GM12892 (cell line): ENCODE measurements at places on chromosomes 2 and 18.

DNA sequence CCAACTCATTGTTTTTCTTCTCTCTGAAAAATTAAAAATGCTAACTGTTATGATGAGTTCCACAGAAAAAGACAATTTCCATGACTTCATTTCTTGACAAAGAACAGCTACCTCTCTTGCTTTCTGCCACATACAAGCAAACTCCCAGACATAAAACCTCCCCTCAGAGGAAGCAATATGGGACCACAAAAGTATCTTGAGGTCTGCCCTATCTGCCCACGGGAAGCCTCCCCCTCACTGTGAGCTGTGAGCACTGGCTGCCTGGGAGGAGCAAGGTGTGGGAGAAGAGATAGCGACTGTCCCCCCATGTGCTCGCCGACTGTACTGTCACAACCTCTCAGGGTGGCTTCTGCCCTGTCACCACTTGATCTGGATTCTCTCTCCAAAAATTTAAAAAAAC lies 69.7 kb upstream of the NRP2 start:
- DNase-seq, result no peak

GRCh38 chr2:191113761-191114160 lies 37.0 kb downstream of the STAT4 start:
- DNase-seq, result no peak

- no peak for DNase-seq
Observed at GRCh38 chr18:78721981-78722380, 257.6 kb upstream of the SALL3 start.

DNA sequence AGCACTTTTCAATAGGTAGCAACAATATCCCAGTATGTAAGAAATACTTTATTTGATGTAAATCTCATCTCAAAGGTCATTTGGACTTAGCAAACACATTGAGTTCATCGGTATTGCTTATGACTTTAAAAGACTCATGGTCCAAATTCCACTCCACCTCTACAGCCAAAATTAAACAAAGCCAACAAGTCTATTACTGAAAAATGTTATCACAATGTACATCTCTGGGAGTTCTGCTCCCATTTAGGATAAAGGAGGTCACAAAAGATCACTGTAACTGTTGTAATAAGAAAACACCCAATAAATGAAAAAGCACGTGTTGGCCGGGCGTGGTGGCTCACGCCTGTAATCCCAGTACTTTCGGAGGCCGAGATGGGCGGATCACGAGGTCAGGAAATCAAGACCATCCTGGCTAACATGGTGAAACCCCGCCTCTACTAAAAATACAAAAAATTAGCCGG lies 50.0 kb downstream of the ESCO1 start:
- no peak for DNase-seq

- no peak for DNase-seq
Observed at GRCh38 chr2:217797165-217797564, 205.6 kb downstream of the TNS1 start.

DNA sequence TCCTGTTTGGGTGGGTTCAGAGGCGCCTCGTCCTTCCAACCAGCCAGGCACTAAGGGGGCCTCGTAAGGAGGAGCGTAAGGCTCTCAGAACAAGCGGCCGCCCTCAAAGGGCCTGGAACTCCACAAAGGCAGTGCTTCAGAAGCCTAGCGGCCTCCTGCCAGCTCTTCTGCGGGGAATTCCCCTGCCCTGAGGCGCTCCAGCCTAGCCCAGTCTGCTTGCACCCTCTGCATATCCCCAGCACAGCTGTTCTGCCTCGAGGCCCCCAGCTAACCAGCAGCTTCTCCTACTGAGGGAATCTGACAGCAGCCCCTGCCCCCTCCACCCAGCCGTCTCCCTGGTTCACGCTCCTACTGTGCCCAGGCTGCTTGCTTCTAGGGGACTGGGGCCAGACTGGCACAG lies 265.9 kb downstream of the TFCP2L1 start:
- DNase-seq, result no peak

GRCh38 chr2:196959281-196959680 lies 32.8 kb upstream of the PGAP1 start:
- no peak for DNase-seq

GRCh38 chr2:40579247-40579646 lies 127.4 kb upstream of the SLC8A1 start:
- no peak for DNase-seq

- DNase-seq, result no peak
Observed at GRCh38 chr2:167140767-167141166, 252.5 kb downstream of the XIRP2 start.

DNA sequence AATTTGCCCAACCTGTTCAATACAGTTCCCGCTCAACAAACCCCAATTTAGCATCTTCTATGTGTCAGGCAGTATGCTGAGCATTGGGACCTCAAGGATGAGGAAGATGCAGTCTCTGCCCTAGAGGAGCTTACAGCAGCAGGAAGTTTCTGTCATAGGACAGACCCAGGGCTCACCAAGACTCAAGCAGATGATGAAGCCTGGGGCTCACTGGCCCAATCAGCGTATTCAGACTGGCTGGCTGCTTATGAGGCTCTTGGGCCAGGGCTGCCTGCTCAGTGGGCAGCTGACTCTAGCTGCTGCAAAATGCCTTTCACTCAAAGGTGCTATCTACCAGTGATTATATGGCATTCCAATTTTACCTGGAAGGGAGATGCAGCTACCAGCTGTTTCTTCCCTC lies 2.1 kb downstream of the FAM178B start:
- no peak for DNase-seq

DNA sequence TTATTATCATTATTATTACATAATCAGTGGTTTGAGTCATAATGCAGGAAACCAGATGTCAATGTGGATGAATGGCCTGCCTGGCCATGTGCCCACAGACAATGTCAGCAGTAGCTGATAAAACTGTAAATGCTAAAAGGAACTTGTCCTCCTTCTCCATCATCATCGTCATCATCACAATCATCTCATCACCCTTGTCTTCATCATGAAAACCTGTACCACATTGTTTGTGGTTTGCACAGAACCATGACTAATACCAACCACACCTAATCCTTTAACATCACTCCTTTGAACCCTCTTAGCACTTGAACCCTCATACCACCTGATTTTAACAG lies 96.0 kb downstream of the HNMT start:
- no peak for DNase-seq

GRCh38 chr2:105426626-105427292 lies 27.9 kb upstream of the FHL2 start:
- no peak for DNase-seq

GRCh38 chr2:127512362-127512761 lies 13.9 kb downstream of the IWS1 start:
- no peak for DNase-seq

- no peak for DNase-seq
Observed at GRCh38 chr2:175523001-175523400, 341.5 kb upstream of the ATP5MC3 start.

- no peak for DNase-seq
Observed at GRCh38 chr2:5975401-5975800, 283.2 kb downstream of the SOX11 start.

- no peak for DNase-seq
Observed at GRCh38 chr18:67783196-67783946, 266.9 kb upstream of the DSEL start.

GRCh38 chr18:63138436-63139340 lies 180.9 kb downstream of the BCL2 start:
- no peak for DNase-seq

DNA sequence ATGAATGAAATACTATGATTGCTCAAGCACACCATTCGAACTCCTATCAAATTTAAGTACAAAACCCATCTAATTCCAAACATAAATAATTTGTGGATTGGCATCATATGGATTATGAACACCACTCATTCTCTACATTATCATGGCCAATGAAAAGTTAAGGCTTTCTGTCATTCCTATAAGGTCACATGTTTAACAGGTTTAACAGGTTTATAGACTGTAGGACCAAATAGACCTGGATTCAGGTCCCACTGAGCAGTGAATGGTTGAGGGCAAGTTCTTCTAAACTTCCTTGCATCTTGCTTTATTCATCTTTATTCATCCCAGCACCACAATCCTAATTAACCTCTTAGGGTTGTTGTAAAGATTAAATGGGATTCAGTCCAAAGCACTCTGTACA lies 33.4 kb downstream of the FBXO36 start:
- no peak for DNase-seq

- no peak for DNase-seq
Observed at GRCh38 chr2:181752301-181752700, 72.0 kb upstream of the NEUROD1 start.

GRCh38 chr2:118350621-118351020 lies 262.4 kb downstream of the INSIG2 start:
- DNase-seq, result no peak

DNA sequence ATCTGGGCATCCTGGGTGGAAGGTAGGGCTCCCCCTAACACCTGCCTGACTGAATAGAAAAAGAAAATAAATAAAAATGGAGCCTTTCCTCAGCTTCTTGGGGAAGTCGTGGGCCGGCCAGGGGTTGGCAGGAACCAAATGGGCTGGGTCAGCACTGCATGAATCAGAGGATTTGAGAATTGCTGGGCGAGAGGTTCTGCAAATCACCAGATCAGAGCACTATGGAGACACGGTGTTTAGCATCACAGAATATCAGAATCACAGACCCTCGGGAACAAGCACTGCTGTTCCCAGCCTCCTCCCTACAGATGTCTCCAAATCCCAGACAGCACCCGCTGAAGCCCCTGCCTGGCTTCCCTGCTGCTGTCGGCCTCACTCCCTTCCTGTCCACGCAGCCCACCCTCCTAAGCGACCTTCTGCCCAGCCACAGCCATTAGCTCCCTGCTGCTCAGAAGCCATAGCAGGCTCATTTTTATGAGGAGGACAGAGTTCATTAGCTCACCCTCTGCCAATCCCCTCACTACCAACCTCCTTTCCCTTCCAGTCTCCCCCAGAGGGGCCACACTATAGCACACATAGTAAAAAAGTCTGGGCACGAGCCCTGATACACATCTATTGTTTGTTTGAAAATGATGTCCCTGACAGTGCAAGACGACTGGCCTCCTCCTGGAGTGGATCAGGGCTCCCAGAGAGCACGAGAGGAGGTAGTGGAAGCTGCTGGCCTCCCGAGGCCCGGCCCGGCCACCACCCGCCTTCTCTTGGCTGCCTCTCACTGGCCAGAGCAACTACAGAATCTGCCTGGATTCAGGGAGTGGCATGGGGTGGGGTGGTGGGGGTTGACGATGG lies 64.6 kb upstream of the TAF1B start:
- DNase-seq, result no peak

- DNase-seq, result no peak
Observed at GRCh38 chr18:39841482-39842365, 2113.3 kb upstream of the PIK3C3 start.

GRCh38 chr2:239296020-239296932 lies 104.5 kb downstream of the HDAC4 start:
- DNase-seq, result no peak

GRCh38 chr2:237673130-237674001 lies 46.0 kb downstream of the LRRFIP1 start:
- DNase-seq, result no peak

DNA sequence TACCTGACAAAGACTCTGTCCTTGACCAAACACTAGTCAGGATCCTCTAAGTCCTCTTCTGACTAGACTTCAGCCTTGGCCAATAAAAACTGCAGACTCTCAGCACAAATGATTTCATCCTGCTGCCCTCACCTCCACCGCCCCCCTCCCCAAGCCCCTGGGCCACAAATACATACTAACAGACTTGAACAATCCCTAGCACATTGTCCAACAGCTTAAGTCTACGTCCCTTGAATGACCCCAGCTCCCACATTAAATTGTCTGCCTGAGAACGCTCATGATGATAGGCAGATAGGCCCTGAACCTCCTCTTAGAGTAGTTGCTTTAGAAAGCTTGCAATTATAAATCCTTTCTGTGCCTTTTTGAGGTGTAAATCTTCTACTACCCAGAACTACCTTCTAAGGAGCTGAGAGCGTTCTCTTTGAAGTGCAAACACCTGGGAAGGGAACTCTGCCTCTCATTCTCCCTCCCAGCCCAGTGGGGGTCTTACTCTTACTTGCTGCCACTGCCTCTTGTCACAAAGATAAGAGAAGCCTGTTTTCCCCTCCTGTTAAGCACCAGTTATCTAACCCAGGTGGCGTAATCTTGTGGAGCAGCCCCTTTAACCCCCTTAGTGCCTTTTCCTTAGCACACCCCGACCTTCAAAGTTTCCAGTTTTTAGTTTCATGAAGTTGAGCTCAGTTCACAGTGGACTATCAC lies 1225.6 kb downstream of the LRP1B start:
- no peak for DNase-seq

DNA sequence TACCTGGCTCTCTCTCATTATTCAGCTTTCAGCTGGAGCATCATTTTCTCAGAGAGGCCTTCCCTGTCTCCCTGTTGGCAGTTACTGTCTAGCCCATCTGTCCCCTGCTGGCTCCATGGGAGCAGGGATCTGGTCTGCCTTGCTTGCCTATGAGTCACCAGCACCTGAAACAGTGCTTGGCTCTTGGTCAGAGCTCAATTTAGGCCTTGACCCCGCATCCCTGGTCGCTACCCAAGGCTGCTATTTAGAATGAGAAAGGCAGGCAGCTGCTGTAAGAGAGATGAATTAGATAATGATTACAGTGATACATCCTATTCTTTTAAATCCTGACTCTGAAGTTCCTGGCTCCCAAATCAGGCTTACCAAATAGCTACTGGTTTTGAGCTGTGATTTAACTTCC lies 32.9 kb downstream of the KCNE4 start:
- DNase-seq, result no peak

DNA sequence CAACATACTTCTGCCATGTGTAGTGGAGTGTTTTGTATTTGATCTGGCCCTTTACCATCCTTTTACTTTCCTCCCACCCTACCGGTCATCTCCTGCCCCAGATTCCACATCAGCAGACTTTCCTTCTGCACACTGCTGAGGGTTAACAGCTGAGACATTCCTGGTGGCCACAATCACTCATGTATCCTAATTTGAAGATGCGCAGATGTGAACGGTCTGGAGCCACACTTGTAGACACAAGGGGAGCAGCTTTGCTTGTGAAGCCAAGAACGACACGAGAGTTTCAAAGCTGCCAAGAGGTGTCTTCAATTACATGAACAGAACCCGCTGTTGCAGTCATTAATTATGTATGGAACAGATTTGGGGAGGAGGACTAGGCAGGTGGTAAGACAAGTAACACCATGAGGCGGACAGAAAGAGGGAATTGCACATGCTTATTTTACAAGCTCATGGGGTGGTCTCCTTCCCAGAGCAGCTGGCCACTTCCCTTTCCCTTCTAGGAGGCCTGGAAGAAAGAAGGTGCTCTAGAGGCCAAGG lies 260.7 kb upstream of the KLHL29 start:
- DNase-seq, result no peak

DNA sequence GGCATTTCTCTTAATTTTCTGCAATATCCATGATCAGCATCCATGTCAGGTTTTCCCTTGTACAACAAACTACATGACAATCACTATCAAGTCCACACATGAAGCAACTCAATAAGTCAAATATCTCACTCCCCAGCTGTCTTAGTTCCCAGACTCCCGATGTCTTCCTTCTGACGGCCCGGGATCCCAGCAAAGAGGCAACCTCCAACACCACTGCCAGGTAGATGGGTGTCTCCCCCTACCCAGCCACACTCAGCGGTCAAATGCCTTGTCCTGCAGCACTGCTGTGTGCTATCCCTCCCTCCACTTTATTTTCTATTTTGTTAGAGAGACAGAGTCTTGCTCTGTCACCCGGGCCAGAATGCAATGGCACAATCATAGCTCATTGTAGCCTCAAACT lies 23.3 kb downstream of the TRABD2A start:
- no peak for DNase-seq

GRCh38 chr2:175187378-175187777 lies 5.9 kb upstream of the ATP5MC3 start:
- no peak for DNase-seq

GRCh38 chr2:177038787-177039484 lies 173.7 kb upstream of the HNRNPA3 start:
- DNase-seq, result no peak
